ENCODE measurements at places on chromosomes 5 and 9. TPM values are rescaled to one million over a fixed set of nuclear protein-coding genes. Genes with fewer than 3 reads are reported as not detected.

GRCh38 chr9:16410601-16411280 lies 459.7 kb downstream of the BNC2 start:
- H3K4me1 ChIP-seq: no peaks in the 10 kb centered on the region
- H3K36me3 ChIP-seq: no peaks in the 10 kb centered on the region
- no peaks in the 10 kb centered on the region for H3K27me3 ChIP-seq
- no peak overlapping the region for H3K4me3 ChIP-seq

- no peak overlapping the region for H3K27ac ChIP-seq
- no peak for DNase-seq
- H3K4me1 ChIP-seq: no peaks in the 10 kb centered on the region
- H3K27me3 ChIP-seq: peaks cover 6% of the 10 kb centered on the region
Observed at GRCh38 chr5:81829242-81829641, 78.3 kb upstream of the SSBP2 start.

DNA sequence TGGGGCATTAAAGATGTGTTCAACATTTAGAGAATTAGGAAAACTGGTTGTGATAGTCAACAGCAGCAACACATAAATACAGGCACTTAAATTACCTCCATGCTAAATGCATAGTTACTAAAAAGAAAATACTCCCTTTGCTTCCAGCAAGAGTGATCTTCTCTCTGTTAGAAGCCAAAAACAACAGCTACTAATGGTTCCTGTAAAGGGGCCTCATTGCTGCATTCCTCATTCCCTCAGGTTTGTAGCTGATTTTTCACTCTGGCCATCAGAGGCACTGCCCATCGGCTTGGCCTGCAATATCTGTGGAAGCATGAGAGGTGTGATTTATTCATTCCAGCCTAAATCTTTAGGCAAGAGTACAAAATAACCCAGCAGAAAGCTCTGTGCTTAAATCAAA lies 466.0 kb upstream of the ADAMTS16 start:
- no peaks in the 10 kb centered on the region for H3K27me3 ChIP-seq
- no peak overlapping the region for H3K4me3 ChIP-seq
- DNase-seq: no peak

GRCh38 chr5:170693701-170694100 lies 89.8 kb upstream of the GABRP start:
- H3K27ac ChIP-seq: no peak overlapping the region
- H3K4me1 ChIP-seq: no peaks in the 10 kb centered on the region
- peaks cover 21% of the 10 kb centered on the region for H3K27me3 ChIP-seq
- no peak for DNase-seq
- H3K4me3 ChIP-seq: no peak overlapping the region
- H3K36me3 ChIP-seq: no peaks in the 10 kb centered on the region

TMED9 gene
- total RNA-seq: 174 TPM
